ENCODE measurements at places on chromosomes 1 and 21.

- DNase-seq = no peak
Observed at GRCh38 chr1:1809489-1809888, 31.2 kb upstream of the NADK start.

- DNase-seq = no peak
Observed at GRCh38 chr1:115134231-115134630, 44.9 kb upstream of the TSPAN2 start.

DNA sequence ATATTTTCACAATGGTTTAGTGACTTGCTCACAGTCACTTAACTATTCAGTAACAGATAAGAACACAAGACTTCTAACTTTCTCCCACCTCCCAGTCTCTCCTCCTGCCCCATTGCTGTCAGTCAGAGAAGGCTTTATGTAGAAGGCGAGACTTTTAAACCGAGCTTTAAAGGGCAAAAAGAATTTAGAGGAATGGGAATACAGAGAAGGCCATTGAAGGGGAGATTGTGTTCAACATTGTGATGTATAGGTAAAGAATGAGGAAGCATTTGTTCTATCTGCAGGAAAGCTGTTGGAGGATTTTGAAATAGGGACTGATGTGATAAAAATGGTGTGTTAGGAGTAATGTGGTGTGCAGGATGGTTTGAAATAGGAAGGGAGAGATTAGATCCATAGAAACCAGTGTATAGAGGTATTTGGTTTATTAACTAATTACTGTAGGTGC lies 7.3 kb downstream of the POU2F1 start:
- no peak for DNase-seq

DNA sequence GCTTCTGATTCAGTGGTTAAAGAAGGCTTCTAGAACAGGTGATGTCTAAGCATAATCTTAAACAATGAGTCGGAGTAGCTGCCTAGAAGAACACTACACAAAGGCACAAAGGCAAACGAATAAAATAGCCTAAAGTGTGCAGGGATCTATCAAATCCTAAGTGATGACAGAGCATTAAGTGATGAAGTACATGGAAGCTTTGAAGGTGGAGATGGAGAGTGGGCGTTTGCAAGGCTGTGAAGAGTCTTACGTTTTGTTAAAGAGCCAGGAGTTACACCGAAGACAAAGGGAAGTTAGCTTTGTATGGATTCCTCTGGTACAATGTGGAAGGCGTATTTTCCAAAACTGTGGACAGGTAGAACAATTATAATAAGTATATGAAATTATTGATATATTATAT lies 270.6 kb downstream of the NEGR1 start:
- DNase-seq = no peak

DNA sequence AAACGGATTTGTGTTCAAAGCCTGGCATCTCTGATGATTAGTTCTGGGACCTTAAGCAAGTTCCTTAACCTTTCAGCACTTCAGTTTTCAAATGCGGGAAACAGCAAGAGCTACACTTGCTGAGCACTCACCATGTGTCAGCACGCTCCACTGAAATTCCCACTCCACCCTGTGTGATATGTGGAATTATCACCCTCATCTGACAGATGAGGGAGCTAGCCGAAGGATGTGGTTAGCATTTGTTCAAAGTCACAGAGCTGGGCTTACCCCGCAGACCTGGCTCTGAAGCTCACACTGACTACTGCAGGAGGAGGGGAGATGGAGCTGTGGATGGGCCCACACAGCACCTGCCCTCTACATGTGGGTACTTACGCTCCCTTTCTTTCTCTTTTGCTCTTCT lies 29.1 kb downstream of the IL12RB2 start:
- no peak for DNase-seq

- DNase-seq = no peak
Observed at GRCh38 chr21:31335957-31336738, 7.9 kb downstream of the TIAM1 start.

DNA sequence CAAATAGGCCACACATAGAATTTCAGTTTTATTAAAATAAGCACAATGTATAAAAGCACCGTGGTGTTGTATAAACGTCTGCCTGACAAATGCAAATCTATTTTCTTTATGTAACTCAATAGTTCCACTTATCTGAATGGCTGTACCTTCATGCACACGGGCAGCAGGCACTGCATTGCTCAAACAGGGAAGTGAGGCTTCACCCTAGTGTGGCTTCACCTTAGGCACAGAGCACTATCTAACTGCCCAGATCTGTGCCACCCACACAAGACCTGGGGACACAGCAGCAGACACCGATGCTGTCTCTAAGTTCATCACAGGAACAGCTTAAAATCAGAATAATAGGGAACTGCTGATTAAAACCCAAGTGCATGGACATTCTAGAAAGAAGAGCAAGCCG lies 6.0 kb upstream of the KNCN start:
- DNase-seq = no peak

DNA sequence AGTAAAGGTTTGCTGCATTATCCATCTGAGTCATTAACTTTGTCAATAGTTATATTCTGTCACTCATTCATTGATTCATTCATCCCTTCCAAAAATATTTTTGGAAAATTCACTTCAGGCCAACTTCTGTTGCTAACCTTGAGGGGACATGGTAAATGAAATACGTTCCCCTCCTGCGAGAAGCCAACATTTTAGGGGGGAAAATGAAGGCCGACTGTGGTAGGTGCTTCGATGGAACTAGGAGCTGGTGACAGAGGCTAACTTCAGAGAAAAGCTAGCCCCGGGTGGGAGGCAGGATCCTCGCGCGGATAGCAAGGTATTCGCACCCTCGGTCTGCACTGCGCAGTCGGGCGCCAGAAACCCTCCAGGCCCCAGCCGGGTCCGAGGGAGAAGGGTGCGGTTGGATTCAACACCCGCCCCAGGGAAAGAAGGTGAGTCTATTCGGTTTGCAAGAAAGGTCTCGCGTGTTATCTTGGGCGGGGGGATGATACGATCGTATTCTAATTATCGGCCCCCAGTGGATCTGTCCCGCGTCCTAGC lies 646 bp upstream of the RRP15 start:
- no peak for DNase-seq

Data from activated CD8-positive, alpha-beta memory T cell treated with anti-CD3 and anti-CD28 coated beads for 1 hour (primary cell).